CD14-positive monocyte (primary cell): ENCODE measurements at places on chromosomes 12 and 14. TPM values are rescaled to one million over a fixed set of nuclear protein-coding genes. Genes with fewer than 3 reads are reported as not detected.
A peak's percentile ranks its signal among the peaks of the same experiment; 100 is the strongest.

The GALNT9 gene
- polyA plus RNA-seq = not detected in 2 replicates

The SLC4A8 gene
- 1.9 TPM for polyA plus RNA-seq

DNA sequence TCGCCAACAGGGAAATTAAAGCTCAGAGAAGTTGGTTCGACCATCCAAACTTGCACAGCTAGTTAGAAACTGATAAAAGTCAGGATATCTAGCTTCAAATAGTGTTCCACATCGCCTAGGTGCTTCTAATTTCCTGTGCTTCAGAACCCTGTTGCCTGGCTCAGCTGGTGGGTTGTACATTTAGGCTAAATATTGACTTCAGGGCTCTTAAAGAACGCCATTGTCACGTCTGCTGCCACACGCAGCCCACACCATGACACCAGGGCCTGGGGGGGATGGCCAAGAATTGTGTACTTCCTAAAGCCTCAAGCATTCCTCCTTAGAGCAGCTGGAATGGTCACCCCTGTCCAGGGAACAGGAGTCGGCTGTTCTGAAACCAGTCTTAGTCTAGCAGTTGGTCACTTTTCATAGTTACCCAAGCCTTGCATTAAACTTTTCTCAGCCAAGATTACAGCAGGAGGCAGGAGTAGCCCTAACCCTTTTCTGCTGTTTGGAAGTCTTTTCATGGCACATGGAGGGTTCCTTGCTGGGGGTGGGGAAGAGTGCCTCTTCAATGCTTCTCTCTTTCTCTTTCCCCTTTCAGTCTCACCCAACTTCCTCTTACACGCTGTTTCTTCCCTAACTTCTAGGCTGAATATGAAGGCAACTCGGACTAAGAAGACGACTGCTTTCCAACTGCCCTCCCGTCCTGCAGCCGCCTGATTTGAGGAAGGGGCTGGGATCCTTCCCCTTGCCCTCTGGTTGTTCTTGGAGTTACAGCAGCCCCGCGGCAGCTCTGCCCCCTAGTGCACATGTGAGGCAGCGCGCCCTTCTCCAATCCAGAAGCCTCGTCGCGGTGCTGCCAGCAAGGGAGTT lies 17.1 kb downstream of the FOS start:
- DNase-seq = peak; percentile 72

- no peak for DNase-seq
Measured at GRCh38 chr12:68175557-68176061, 16.1 kb upstream of the IFNG start.

- peak; percentile 73 for DNase-seq
Measured at GRCh38 chr14:22986508-22987054, 4.2 kb upstream of the AJUBA start.

The GLS2 gene
- polyA plus RNA-seq = not detected
